RWPE1 (cell line): ENCODE measurements at places on chromosomes 12 and 14.

- no peak for DNase-seq
Observed at GRCh38 chr14:106792543-106792942, 1266.2 kb downstream of the TMEM121 start.

DNA sequence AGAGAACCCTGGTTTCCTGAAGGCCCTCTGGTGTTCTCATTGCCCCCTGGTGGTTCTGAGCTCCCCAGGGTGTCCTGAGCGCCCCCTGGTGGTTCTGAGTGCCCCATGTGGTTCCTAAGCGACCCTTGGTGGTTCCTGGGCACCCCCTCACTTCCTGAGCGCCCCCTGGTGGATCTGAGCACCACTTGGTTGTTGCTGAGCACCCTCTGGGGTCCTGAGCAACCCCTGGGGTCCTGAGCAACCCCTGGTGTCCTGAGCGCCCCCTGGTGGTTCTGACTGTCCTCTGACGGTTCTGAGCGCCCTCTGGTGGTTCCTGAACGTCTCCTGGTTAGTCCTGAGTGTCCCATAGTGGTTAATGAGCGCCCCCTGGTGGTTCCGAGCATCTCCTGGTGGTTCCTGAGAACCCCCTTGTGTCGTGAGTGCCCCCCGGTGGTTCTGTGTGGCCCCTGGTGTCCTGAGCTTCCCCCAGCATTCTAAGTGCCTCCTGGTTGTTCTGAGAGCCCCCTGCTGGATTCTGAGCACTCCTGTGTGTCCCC is 568.3 kb downstream of the TMEM121 start:
- no peak for DNase-seq

DNA sequence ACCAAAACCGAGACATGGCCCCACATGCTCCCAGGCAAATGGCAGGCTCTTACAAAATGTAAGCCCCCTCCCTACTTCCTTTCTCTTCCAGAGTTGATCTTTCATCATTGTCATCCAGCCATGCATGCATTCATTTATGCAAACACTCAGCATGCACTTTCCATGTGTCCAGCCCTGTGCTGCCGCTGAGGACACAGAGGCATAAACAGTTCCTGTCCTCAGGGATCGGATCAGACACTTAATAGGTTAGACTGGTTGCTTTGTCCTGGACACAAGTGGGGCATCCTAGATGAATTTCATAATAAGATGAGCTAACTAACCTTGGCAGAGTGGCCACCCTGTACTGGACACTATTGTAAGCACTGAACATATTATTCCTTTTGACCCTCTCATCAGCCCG is 23.1 kb downstream of the PRIMA1 start:
- no peak for DNase-seq

- DNase-seq = no peak
Observed at GRCh38 chr12:39331539-39332261, 111.2 kb downstream of the KIF21A start.
